Left colon (tissue), 2 donors: ENCODE measurements at places on chromosomes 12 and 14.

DNA sequence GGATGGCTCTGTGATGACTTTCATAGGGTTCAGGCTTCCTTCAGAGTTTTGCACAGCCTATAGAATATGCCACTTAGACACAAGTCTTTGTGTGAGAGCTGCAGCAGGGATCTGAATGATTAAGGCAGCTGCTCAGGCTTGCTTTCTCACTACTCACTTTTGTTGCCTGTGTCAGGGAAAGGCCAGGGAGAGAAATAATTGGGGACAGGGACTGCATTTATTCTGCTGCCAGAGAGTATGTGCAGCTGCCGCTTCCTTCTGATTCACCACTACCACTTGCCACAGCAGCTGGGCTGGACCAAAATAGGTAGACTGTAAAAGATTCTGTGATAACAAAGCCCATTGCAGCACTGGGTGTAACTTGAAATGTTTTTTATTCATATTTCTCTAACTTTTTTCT, 49.7 kb downstream of the TRMT5 start:
- DNase-seq: no peak

- no peak for DNase-seq
Observed at GRCh38 chr12:18467620-18468245, 206.4 kb downstream of the PIK3C2G start.

GRCh38 chr12:55142669-55143565, 16.7 kb downstream of the OR9K2 start:
- DNase-seq: peak; percentile 42

- no peak for DNase-seq
Observed at GRCh38 chr12:19065223-19065622, 64.3 kb upstream of the PLEKHA5 start.

DNA sequence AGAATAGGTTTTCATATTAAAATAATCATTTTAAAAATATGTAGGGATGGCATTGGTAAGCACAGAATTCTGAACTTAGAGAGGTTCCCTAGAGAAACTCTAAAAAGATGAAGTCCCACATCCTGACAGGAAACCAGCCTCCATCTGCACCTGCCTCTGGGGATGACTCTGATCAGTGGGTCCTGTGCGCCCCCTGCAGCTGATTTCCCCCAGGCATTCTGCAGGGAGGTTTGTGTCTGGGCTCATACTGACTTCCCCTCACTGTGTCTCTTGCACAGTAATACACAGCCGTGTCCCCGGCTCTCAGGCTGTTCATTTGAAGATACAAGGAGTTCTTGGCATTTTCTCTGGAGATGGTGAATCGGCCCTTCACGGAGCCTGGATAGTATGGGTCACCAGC, 602.9 kb downstream of the TMEM121 start:
- DNase-seq: no peak

- no peak for DNase-seq
Observed at GRCh38 chr12:106131676-106132075, 7.1 kb downstream of the NUAK1 start.

DNA sequence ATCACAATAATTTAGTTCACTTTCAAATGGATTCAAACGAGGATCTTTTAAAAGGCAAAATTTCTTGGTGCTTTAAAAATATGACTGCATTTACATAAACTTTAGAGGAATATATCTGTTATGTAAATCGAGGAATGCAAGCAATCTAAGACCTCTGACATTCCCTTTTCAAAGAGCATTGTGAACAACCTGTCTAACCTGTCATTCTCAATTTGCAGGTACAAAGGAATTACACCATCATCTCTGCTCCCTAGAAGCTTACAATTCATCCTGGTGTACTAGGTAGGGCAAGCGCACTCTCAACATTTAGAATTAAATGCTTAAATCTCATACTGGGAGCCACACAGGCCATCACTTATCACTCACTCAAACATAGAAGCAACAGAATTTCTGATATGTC, 35.6 kb downstream of the BMP4 start:
- DNase-seq: no peak

DNA sequence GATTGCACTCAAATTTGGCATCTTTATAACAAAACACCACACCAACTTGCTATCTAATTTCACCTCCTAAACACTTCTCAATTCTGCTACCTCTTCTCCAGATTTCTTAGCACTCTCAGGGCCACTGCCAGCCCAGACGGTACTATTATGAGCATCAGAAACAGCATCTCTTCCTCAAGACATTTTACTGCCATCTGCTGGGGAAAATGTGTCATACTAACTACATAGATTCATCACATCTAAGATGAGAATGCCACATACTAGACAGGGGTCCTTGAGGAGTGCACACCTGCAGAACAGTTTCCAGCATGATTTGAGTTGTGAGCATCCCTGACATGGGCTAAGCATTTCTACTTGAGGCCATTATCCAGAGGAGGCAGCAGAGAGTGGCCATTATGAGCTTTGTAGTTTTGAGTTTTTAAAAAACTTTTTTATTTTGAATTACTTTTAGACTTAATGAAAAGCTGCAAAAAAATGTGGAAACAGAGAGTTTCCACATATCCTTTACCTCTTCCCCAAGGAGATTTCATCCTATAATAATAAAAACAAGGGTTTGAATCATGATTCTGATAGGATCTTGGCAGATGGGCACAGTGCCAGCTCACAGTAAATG, 15.1 kb upstream of the GRIP1 start:
- no peak for DNase-seq

DNA sequence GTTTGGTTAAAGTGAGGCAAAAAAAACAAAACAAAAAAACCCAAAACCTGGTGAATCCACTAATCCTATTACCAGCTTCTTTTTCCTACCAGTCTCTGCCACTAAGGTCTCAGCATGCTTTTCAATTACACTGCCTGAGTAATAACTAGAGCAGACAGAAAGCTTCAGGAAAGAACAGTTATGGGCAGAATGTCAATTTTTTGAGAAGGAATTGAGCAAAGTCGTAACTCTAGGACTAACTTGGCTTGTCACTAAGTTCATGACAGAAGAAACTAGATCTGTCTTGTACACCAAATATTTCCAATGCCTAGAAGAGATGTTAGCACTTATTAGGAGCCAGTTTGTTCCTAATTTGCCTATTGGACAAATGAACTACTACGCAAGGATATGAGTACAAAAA, 148.8 kb upstream of the CNOT2 start:
- DNase-seq: no peak

- no peak for DNase-seq
Observed at GRCh38 chr12:31899109-31899508, 60.1 kb upstream of the RESF1 start.

GRCh38 chr12:43882578-43883178, 46.8 kb downstream of the TMEM117 start:
- DNase-seq: no peak

DNA sequence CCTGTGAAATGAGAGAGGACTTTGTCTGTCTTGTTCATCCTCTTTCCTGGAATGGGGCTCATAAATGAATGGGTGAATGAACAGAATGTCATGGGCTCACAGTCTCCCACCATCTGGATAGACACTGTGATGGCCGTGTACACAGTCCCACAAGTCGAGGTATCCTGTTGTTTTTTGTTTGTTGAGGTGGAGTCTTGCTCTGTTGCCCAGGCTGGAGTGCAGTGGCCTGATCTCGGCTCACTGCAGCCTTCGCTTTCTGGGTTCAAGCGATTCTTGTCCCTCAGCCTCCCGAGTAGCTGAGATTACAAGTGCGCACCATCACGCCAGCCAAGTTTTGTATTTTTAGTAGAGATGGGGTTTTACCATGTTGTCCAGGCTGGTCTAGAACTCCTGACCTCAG, 16.1 kb upstream of the PLA2G1B start:
- no peak for DNase-seq
